ENCODE measurements at places on chromosomes 13 and 19. TPM values are rescaled to one million over a fixed set of nuclear protein-coding genes. Genes with fewer than 3 reads are reported as not detected.

DNA sequence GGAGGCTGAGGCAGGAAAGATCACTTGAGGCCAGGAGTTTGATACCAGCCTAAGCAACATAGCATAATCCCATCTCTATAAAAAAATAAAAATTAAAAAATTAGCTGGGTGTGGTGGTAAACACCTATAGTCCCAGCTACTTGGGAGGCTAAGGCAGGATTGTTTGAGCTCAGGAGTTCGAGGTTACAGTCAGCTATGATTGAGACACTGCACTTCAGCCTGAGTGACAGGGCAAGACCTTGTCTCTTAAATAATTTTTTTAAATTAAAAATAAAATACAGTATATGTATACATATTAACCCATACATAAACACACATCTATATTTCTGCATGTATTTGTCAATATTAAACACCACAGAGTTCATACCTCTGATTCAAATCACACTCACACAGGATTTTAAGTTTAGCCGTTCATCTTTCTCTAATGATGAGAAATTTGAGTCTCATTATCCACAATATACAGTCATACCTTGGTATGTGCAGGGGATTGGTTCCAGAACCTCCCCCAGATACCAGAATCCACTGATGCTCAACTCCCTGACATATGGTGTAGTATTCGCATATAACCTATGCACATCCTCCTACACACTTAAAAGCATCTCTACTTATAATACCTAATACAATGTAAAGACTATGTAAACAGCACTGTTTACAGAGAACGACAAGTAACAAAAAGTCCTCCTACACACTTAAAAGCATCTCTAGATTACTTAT, 44.7 kb downstream of the PSPC1 start:
- H3K4me1 ChIP-seq: no peaks in the 10 kb centered on the region
- H3K27me3 ChIP-seq: no peaks in the 10 kb centered on the region
- H3K27ac ChIP-seq: peak overlapping the region; percentile 22

- no peaks in the 10 kb centered on the region for H3K36me3 ChIP-seq
- no peak for DNase-seq
- no peak overlapping the region for H3K27ac ChIP-seq
- H3K27me3 ChIP-seq: peaks cover 8% of the 10 kb centered on the region
- H3K4me3 ChIP-seq: no peak overlapping the region
- no peaks in the 10 kb centered on the region for H3K4me1 ChIP-seq
Observed at GRCh38 chr19:55418185-55418584, 10.6 kb upstream of the UBE2S start.

- H3K36me3 ChIP-seq: no peaks in the 10 kb centered on the region
- no peak overlapping the region for H3K4me3 ChIP-seq
- no peak overlapping the region for H3K27ac ChIP-seq
- DNase-seq: no peak
- no peaks in the 10 kb centered on the region for H3K27me3 ChIP-seq
Observed at GRCh38 chr13:91017031-91017668, 330.3 kb upstream of the MIR17HG start.

- H3K27ac ChIP-seq: no peak overlapping the region
- peaks cover 24% of the 10 kb centered on the region for H3K4me1 ChIP-seq
- no peak overlapping the region for H3K4me3 ChIP-seq
- no peaks in the 10 kb centered on the region for H3K36me3 ChIP-seq
Observed at GRCh38 chr19:8641221-8641907, 10.9 kb downstream of the NFILZ start.

- no peak overlapping the region for H3K27ac ChIP-seq
- no peaks in the 10 kb centered on the region for H3K36me3 ChIP-seq
- H3K4me3 ChIP-seq: no peak overlapping the region
- DNase-seq: no peak
Observed at GRCh38 chr13:77857531-77858209, 61.0 kb downstream of the EDNRB start.

DNA sequence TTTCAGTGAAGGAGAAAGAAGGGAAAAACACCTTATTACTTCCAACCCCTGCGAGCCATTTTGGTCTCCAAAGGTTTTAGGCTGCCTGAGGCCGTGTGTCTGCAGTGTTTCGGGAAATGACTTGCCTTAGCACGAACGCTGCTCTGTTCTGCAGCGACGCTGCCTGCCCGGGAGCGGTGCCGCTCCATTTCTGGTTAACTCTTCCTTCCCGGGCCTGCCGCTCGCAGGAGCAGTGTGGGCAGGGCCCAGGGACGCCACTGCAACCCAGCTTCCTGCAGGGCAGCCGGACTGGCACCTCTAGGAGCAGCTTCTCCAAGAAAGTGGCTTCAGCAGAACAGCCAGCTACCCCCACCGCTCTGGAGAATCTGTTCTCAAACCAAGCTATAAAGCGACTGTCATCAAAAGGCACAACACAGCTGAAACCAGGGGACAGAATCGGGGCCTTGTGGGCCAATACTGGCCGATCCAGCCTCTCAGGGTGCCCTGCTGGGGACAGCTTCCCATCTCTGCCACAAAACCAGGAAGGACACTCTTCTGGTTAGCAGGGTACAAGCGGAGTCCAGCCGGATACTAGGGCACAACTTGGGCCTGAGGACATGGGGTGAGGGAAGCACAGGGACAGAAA, 72.2 kb downstream of the KCTD15 start:
- H3K36me3 ChIP-seq: no peaks in the 10 kb centered on the region
- peak overlapping the region; percentile 83 for H3K27ac ChIP-seq
- DNase-seq: no peak
- H3K4me1 ChIP-seq: peaks cover 28% of the 10 kb centered on the region
- H3K27me3 ChIP-seq: no peaks in the 10 kb centered on the region
- H3K4me3 ChIP-seq: peak overlapping the region; percentile 59

- H3K4me3 ChIP-seq: no peak overlapping the region
- DNase-seq: no peak
- no peak overlapping the region for H3K27ac ChIP-seq
- H3K36me3 ChIP-seq: no peaks in the 10 kb centered on the region
Observed at GRCh38 chr13:71906448-71906847, 39.4 kb upstream of the DACH1 start.

DNA sequence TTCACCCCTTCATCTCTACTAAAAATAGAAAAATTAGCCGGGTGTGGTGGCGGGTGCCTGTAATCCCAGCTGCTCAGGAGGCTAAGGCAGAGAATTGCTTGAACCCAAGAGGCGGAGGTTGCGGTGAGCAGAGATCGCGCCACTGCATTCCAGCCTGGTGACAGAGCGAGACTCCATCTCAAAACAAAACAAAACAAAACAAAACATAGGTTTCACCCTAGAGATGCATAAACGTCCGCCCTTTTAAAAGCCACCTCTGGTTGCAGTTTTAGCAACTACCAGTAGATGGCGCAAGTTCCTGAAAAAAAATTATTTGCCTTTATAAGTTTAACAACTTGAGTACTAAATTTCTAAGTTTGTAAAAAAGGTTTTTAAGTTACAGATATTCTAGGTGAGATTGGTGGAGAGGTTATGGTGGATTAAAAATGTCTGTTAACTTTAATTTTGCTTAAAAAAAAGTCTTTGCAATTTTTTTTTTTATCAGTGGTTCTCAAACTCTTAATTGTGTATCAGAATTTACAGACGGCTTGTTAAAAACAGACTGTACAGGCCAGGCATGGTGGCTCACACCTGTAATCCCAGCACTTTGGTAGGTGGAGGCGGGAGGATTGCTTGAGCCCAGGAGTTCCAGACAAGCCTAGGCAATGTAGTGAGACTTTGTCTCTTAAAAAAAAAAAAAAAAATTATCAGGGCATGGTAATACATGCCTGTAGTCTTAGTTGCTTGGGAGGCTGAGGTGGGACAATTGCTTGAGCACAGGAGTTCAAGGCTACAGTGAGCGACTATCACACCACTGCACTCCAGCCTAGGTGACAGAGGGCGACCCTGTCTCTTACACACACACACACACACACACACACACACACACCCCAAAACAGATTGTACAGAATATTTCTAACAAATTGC, 42.1 kb downstream of the NAA16 start:
- DNase-seq: no peak
- peaks cover 9% of the 10 kb centered on the region for H3K36me3 ChIP-seq
- H3K27me3 ChIP-seq: no peaks in the 10 kb centered on the region
- H3K27ac ChIP-seq: peak overlapping the region; percentile 27
- H3K4me3 ChIP-seq: no peak overlapping the region
- H3K4me1 ChIP-seq: peaks cover 3% of the 10 kb centered on the region

The NCR1 gene
- not detected for total RNA-seq

All from chondrocyte (in vitro differentiated cells).